ENCODE measurements at places on chromosomes 6 and 20.

- peak; percentile 82 for DNase-seq
These were observed 9.2 kb upstream of the RGS17 start for GRCh38 chr6:153140299-153140698.

- DNase-seq, result no peak
These were observed 372.6 kb downstream of the QKI start for GRCh38 chr6:163786995-163787671.

DNA sequence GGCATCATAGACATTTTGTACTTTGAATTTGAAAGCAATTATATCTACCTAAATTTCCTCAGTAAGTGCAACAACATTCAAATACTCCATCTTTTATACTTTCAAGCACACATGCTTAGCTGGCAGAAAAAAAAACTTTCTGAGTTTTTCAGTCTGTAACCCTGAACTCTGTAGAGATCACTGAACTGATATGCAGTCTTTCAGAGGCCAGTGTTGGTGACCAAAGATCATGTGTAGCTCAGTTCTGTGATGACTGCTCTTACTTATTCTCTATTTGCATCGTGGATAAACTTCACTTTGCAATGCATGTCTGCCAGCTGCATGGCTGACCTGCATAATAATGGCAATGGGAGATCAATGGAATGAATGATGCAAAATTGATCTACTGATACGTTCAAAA is 431.3 kb downstream of the FRK start:
- DNase-seq, result no peak

GRCh38 chr6:111521497-111522270 is 38.7 kb upstream of the REV3L start:
- DNase-seq, result no peak

DNA sequence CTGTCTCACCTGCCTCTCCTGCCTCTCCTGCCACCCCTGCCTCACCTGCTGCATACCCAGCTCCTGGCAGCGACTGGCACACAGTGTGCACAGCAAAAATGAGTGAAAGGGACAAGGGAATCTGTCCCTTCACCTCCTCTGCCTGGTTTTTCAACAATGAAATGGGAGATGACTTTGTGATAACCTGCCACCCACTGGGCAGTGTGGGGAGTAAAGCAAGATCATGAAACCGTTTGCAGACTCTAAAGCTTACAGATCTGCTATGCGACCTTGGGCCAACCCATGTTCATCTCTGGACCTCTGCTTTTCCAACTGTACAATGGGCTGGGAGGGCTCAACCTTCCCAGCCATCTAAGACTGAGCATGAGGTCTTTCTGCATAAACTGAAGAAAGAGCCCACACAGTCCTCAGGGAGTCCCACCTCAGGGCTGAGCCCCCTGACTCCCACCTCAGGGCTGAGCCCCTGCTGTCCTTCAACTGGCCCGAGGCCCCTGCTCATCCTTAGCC is 81.1 kb downstream of the RIPOR3 start:
- no peak for DNase-seq

DNA sequence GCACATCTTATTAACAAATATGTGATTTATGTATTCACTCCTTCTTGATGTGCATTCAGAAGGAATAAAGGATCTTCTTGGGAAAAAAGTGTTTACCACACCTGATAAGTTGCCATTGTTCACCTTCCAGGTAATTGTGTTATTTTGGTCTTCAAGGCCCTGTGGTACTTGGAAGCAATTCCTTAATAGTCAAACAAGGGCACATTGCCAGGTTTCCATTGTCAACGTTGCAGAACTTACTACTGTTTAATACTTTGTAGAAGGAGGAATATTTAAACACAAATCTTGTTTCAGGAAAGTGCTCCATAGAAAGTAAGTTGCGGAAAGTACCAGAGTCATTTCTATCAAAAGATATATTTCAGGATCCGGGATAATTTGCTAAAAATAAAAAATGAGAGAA is 129.5 kb upstream of the SGK1 start:
- DNase-seq, result no peak

DNA sequence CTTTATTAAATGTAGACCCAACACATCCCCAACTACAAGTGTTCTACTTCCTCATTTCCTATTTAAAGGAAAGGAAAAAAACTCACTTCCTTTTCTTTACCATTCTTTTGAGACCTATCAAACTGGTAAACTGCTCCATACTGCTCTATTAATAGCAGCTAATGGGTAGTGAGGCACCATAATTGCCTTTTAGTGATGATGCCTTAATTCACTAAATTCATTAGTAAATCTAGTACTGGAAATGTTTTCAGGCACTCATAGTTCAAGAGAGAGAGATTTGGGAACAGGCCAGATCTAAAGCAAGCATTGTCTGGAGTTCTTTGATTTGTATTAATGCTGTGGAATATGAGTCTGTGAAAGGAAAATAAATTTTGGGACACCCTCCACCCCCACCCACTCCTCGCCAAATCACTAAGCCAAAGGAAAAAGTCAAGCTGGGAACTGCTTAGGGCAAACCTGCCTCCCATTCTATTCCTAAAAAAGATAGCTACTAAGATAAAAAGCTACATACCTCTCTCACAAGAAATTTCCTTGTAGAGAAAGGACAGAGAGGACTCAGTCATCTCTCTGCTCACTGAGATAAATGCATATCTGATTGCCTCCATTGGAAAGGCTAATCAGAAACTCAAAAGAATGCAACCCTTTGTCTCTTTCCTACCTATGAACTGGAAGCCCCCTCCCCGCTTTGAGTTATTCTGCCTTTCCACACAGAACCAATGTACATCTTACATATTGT is 13.6 kb upstream of the IBTK start:
- peak; percentile 29 for DNase-seq

DNA sequence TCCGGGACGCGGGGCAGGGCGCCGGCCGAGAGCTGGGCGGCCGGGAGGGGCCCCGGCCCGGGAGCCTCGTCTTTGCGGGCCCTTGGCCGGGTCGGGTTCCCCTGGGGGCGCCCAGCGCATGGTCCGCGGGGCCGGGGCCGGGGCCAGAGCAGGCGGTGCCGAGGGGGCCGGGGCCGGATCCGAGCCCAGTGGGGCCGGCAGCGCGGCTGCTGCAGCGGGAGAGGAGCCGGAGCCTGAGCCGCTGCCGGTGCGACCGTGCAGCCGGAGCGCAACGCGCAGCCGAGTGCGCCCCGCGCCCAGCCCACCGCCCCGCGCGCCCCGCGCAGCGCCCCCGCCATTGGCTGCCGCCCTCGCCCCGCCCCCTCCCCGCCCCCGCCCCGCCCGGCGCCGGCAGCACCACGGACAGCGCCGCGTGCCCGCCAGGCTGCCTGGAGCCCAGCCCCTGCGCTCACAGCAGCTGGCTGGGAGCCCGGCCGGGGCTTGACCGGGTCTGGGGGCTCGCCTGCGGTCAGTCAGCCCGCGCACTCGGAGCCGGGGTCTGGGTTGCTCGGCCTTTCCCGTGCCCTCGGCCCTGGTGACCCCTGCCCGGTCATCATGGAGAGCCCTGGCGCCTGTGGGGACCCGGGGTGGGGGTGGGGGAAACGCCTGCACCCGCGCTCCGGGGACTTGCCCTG is at the start of gene HRH3:
TSS of gene HRH3 (minus strand) at position 287 of the 674 bp plus-strand sequence. CDS start 308 bp downstream, outside the sequence.
- DNase-seq, result peak; percentile 81

DNA sequence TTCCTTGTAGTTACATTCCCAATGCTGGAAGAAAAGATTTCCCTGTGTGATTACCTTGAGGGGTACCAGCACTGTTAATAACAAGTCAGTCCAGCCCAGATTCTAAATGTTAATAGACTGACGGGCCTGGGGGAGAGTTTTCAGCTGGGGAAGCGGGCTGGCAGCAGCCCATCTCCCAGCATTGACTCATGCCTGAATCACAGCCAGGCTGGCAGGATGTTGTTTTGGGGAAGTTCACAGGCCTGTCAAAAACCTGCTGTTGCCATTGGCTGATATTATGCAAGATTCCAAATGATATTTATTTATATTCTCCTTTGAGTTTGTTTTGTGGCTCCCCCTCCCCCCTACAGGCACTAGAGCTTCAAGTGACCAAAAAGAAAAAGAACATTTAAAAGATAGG is 213.9 kb upstream of the CNR1 start:
- no peak for DNase-seq

GRCh38 chr6:30615958-30616810 is 859 bp downstream of the PPP1R10 start:
- DNase-seq, result peak; percentile 50

- no peak for DNase-seq
These were observed 296 bp downstream of the ADNP start for GRCh38 chr20:50930976-50931305.

GRCh38 chr20:10788877-10789276 is 115.1 kb upstream of the JAG1 start:
- no peak for DNase-seq

- no peak for DNase-seq
These were observed 1.8 kb downstream of the RGS19 start for GRCh38 chr20:64077541-64077875.

GRCh38 chr6:10190042-10190441 is 224.8 kb downstream of the TFAP2A start:
- DNase-seq, result no peak

DNA sequence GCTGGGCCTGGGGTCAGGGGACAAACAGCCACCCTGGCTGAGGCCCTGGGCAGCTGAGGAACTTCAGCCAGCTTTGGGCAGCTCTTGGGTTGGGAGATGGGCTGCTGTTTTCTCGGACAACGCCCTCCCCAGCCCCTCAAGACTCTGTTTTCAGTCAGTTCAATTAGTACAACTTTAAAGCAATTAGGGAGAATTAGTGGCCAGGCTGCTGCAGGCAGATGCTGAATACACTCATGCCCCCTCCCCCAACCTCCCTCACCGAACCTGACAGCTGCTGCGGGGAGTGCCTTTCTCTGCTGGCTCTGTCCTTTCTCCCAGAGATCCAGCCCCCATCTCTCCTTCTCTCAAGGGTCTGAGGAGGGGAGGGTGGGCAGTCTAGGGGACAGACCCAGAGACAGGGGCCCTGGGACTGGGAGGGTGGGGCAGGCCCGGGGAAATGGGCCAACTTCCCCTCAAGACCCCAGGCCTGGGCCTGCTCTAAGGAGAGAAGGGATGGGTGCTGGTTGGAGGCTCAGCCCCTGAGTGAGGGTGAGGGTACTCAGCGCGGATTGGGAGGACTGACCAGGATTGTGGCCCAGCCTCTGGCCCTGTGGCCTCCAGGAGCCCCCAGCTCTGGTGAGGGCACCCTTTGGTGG is 17.8 kb upstream of the MYT1 start:
- DNase-seq, result peak; percentile 89

DNA sequence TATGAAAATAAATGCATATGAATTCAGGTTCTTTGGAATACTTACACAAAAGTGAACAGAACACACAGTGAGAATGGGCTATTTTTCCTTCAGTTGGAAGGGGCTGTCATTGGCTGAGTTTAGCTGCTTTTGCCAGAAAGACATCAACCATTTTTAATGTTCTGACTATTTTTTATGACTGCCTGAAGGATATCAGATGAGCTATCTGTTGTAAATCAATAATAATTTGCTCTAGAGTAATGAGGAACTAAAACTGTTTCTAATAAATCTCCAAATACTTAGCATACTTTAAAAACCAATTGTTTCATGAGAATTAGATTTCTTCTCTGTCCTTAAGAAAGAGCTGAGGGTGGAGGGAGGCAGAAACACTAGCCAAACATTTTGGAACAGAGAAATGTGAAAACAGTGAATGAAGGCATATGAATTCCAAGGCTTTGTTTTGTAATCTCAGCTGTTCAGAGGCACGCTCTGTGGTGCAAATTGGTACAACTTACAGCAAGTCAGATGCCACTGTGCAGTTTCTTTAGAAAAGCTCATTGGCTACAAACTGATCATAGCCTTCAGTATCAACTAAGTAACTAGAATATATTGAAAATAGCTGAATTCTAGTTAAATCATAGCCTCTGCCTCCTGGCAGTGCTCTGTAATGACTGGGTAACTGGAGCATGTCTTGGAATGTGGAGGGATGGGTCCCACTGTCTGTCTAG is 228.9 kb upstream of the JAG1 start:
- DNase-seq, result no peak

GRCh38 chr6:30972816-30973215 is 10.7 kb upstream of the MUC21 start:
- DNase-seq, result no peak

DNA sequence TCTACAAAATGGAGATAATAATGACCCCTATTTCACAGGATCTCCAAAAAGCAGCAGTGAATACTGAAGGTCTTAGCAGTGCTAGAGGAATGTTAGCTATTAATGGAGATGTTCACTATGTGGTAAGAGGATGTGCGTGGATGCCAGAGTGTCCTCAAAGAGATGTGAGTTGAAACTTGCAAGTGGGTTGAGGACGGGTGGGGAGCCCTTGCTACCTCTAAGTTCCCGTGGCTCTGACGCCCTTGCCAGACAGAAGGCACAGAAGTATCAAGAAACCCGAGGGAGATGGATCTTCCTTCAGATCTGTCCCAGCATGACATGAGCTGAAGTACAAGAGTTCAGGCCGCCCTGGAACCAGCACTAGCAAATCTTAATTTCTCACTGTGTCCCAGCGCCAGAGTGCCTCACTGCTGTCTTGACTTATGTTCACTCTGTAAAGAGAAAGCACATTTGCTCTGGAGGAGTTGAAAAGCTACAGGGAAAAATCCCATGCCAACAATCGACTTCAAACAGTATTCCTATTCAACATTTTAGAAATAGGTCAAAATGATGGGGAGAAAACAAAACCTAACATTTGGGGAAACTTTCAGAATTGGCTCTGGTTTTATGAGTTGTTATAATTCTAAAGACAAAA is 59.5 kb downstream of the FYN start:
- no peak for DNase-seq

- DNase-seq, result peak; percentile 87
These were observed 170.5 kb upstream of the TSHZ2 start for GRCh38 chr20:52801628-52802006.

DNA sequence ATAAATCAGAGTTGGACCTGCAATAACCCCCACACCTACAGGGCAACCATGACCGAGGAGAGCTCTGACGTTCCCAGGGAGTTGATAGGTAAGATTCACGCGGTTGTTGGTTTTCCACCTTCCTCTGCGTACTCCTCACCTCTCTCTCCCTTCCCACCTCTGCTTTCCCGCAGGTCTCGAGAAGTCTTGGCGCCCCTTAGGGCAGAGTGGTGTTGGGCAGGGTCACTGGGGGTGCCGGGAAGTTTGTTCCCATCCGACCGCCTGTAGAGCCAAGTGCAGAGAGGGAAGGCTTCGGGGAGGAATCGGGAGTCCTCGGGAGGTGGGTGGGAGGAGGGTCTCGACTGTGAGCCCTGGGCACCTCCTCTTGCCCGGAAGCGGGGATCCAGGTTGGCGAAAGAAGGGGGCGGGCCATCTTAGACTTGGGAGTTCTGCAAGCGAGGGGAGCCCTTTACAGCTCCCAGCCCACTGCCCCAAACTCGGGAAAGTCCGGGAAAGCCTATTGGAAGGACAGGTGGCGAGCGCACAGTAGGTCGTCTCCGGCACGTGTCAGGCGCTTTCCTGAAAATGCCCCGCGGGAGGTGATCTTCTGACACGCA is 672 bp downstream of the CARMIL1 start:
- peak; percentile 11 for DNase-seq

DNA sequence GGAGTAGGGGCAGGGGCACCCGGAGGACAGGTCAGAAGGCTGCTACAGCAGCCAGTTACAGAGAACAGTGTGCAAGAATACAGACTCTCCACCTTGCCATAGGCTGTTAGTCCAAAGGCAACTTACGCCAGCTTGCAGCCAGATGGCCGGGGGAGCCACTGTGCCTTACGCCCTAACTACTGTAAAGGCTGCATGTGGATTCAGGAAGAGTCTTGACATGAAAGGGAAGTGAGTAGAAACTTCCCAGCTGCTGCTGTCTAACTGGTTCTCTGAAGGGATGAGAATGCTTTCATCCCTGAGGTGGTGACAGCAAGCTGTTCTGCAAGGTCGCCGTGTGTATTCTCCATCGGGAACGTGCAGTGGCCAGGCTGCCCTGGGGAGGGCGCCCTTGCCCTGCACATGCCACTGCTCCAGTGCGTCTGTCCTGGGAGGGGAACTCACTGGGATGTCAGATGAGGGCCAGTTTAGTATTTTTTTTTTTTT is 46.1 kb downstream of the LYRM4 start:
- DNase-seq, result peak; percentile 69

GRCh38 chr20:63335711-63336110 is 25.4 kb downstream of the CHRNA4 start:
- no peak for DNase-seq

Data from BE2C (cell line).